Kidney tubule cell (primary cell): ENCODE measurements at places on chromosomes 4 and X.

GRCh38 chrX:118521435-118521834, 25.8 kb downstream of the DOCK11 start:
- DNase-seq, result no peak

DNA sequence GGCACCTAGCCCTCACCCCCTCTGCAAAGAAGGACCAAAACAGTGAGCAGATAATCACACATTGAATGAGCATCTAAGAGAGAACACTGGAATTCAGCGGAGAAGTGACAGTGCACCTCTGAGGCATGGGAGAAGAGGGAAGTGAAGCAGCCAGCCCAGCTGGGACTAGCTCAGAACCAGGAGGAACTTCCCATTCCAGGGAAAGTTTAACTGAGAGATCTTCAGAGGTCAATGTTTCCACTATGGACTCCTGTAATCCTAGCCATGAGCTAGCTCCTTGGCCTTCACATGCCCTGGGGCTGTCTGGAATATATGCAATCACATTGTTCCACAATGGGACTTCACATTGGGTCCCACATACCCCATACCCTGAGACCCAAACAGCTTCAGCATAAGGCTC, 24.4 kb downstream of the TLR6 start:
- DNase-seq, result no peak

DNA sequence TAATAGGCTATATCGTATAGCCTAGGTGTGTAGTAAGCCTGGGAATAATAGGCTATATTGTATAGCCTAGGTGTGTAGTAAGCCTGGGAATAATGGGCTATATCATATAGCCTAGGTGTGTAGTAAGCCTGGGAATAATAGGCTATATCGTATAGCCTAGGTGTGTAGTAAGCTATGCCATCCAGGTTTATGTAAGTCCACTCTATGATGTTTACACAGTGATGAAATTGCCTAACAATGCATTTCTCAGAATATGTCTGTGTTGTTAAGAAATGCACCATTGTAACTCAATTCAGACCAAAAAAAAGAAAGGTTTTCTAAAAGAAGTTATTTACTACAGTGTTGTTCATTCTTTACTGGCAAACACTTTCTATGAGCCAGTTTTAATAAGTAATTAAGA, 1387.2 kb downstream of the STIM2 start:
- DNase-seq, result no peak

GRCh38 chrX:11273544-11273943, 19.7 kb upstream of the AMELX start:
- peak; percentile 17 for DNase-seq

GRCh38 chr4:5592272-5592671, 116.1 kb downstream of the EVC2 start:
- no peak for DNase-seq

GRCh38 chrX:147827070-147827469, 84.6 kb upstream of the FMR1 start:
- no peak for DNase-seq

- DNase-seq, result peak; percentile 30
Measured at GRCh38 chr4:26000274-26000950, 86.4 kb downstream of the SMIM20 start.
